ENCODE measurements at places on chromosomes 6 and 20.
A peak's percentile ranks its signal among the peaks of the same experiment; 100 is the strongest.

- peak; percentile 62 for DNase-seq
Observed at GRCh38 chr6:110180228-110181008, at the start of gene CDC40. CDC40 (plus strand) TSS chr6:110180427; CDS start chr6:110180445, 18 bp downstream.

- DNase-seq = no peak
Observed at GRCh38 chr6:37838219-37838921, 18.8 kb downstream of the ZFAND3 start.

- peak; percentile 23 for DNase-seq
Observed at GRCh38 chr6:123380257-123380656, 256.5 kb downstream of the TRDN start.

DNA sequence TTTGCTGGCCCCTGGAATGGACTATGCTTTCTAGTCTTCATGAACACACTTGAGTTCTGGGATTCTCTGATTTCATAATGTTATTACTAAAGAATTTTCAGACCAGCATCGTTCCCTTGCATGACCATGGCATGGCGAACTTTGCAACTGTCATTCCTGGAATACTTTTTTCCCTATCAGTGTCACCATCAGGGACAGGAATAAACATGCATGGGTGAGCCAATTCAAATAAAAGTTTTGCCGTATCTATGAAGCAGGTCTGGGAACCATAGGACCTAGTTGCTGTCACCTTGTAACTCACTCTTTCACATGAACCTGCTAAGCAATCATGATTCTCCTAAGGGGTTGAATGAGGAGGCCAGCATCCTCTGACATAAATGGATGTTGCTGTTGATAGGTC is 68.2 kb upstream of the AGPAT4 start:
- DNase-seq = no peak

- no peak for DNase-seq
Observed at GRCh38 chr20:37498066-37498665, 22.9 kb upstream of the NNAT start.

GRCh38 chr6:35016502-35017321 is 124.4 kb downstream of the TCP11 start:
- DNase-seq = no peak

DNA sequence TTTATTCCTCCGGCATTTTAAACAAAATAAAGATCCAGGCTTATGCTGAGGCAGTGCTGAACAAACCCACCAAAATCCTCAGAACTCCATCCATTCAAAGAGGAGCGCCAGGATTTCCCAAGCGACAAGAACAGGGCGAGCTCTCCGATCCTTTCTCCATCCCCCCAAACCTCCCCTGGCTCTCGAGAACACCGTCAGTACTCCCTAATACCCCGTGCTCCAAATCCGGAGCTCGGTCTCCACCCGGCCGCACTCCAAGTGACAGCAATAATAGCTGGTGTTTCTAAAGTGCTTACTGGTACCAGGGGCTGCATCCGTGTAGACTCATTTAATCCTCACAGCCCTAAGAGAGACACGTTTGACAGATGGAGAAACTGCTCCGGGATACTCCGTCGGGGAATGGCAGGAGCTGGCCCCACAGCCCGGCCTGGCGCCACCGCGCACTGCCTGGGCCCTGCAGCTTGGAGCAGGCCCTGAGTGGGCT is 277.1 kb upstream of the QKI start:
- DNase-seq = no peak

GRCh38 chr6:21478411-21478810 is 115.1 kb upstream of the SOX4 start:
- no peak for DNase-seq

DNA sequence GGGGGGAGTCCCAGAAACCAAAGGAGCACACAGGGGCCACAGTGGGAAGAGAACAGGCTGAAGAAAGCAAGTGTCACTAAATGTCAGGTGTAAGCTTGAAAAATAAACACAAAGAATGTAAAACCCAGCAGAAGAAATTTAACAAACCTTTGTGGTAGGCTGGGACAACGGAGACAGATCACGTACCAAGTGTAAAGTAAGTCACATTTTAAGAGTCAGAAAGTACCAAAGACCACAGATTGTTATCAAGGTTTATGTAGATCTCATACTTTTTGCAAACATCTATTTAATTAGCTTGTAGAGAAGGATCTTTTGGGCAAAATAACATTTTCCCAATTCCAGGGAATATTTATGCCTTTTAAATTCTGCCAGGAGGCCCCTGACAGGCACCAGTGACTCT is 1.6 kb downstream of the CLIC5 start:
- no peak for DNase-seq

DNA sequence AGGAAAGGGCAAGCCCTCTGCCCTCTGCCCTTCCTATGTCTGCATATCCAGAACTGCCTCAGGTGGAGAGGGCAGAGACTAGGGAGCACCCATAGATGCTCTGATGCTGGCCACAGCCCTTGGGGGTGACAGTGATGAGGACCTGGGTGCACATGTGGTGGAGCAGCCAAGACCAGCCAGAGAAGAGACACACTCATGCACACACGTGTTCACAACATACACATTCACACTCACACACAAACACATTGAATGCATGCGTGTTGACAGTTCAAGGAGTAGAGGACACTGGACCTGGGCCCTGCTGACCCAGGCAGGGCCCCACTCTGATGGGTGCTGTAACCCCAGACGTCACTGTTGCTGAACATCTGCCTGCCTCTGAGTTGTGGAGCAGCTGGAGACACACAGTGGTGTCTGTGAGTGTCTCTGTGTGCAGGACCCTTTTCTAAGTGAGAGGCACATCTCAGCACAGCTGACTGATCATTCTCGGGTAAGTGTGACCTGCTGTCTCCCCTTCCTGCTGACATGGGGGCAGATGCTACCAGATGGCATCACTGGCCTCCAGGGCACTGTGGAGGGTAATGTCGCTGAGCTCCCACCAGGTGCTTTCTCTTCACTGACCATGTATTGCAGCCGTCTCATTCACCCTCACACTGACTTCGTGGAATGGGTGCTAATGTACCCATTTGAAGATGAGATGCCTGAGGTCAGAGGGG is 30.1 kb upstream of the MAS1L start:
- no peak for DNase-seq

DNA sequence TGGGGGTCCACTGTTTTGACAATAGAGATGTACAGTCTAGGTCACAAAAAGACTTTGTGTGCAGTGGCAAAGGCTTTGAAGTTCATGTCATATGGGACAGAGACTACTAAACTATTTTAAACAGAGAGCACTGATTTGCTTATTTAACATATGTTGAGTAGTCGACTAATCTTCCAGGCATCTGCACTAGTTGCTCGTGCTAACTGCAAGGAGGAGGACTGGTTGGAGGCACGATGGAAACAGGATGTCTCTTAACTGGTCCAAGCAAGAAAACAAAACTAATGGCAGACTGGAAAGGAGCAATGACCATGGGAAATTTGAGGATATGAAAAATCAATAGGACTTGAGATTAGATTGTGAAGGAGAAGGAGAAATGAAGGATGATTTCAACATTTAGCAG is 28.5 kb upstream of the ERVFRD-1 start:
- DNase-seq = no peak

DNA sequence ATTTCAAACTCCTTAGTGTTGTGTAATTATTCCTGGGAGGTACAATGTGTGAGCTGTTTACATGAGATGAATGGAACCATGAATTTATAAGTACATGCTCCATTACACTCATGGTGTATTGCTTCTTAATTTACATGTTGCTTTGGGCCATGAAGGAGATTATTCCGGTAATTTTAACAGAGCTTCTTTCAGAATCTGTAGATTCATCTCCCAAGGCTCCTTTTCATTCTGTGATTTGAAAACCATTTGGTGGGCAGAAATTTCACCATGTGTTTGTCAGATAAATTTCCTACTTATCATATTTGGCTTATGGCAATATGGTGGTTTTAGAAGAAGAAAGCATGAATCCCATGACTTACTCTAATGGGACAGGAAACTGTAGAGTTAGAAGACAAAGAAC is 421.6 kb upstream of the EYS start:
- DNase-seq = no peak

GRCh38 chr20:35838205-35838604 is 66.4 kb downstream of the PHF20 start:
- DNase-seq = no peak

GRCh38 chr20:5642155-5642981 is 107.8 kb upstream of the SHLD1 start:
- DNase-seq = no peak

GRCh38 chr6:106857771-106858652 is 116.5 kb downstream of the CD24 start:
- DNase-seq = no peak

DNA sequence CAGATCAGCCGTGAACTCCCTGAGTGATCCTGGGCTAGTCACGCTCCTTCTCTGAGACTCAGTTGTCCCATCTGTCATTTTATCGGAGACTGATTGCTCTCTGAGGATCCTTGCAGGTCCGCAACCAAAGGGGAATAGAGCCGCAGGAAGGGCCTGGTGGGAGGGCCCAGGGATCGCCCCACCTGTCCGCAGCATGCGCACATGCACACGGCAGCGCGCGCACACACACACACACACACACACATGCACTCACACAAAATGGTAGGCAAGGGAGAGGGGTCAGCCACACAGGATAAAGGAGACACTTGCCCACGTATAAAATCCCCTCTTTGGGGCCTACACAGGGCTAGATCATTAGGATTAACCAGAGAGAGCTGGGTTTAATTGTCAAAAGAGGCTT is 95.6 kb upstream of the FOXP4 start:
- DNase-seq = no peak

GRCh38 chr6:24529985-24530384 is 35.2 kb downstream of the ALDH5A1 start:
- DNase-seq = no peak

- no peak for DNase-seq
Observed at GRCh38 chr20:58701431-58702160, 9.0 kb downstream of the NPEPL1 start.

- peak; percentile 33 for DNase-seq
Observed at GRCh38 chr6:39391182-39391581, 68.7 kb upstream of the KCNK16 start.

DNA sequence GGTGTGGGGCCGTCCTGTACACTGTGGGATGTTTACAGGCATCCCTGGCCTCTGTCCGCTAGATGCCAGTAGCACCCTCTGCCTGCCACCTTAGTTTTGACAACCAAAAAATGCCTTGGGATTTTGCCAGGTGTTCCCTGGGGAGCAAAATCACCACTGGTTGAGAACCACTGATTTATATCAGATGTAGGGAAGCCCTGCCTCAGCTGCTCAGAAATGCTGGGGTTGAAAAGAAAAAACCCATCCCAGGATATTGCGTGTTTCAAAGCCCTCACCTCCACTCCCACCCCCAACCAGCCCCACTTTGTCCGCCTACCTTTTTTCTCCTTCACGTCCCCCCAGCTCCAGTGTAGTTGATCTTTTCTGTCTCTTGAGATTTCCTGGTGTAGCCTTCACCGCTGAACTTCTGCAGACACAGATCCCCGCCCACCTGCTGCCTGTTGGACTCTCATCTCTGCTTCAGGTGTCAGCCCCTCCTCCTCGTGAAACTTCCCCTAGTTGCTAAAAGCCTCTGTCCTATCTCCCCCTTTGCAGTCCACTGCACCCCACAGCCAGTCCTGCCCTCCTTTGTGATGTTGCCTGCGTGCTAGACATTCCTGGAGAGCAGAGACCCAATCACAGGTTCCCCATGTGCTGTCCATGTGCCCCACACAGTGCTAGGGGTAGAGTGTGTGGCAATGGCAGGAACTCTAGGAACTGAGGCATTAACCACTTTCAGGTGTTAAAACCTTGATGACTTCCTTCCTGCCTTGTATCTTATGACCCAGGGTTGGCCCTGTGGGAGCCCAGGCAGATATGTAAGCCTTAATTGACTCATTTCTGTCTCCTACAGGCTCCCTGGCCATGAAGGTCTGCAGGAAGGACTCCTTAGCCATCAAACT is 98.9 kb downstream of the TBC1D7 start:
- no peak for DNase-seq

- no peak for DNase-seq
Observed at GRCh38 chr6:109239651-109240321, 142.5 kb downstream of the CD164 start.

- DNase-seq = no peak
Observed at GRCh38 chr6:166691199-166691598, 64.1 kb upstream of the RPS6KA2 start.

All from NCI-H524 (cell line).